ENCODE measurements at places on chromosomes 16 and 17.
A peak's percentile ranks its signal among the peaks of the same experiment; 100 is the strongest.

DNA sequence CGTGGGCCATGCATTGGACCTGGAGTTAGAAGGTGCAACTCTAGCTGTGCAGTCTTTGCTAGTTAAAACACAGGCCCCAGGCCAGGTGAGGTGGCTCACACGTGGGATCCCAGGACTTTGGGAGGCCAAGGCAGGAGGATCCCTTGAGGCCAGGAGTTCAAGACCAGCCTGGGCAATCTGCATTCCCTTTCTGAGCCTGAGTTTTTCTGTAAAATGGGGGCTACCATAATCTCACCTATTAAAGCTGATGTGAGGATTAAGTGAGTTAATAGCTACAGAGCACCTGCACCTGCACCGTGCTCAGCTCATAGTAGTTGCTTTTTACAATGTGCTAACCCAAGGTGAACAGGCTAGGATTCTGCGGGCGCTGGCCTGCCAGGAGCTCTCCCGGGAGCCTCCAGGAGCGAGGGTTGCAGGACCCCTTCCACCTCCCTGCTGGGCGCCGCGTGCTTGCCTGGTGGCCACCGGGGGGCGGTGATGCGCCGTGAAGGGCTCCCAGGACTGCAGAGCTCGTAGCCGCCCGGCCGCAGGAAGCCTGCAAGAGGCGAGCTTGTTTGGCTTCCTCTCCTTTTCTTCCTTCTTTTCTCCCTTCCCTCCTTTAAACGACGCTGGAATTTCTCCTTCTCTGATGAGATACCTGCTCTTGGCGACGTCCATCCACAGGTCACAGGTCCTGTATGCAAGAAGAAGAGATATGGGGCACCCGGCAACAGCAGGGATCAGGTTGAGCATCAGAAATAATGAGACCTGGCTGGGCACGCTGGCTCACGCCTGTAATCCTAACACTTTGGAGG is 51.3 kb downstream of the ZFP90 start:
- peak; percentile 29 for DNase-seq

- no peak for DNase-seq
Observed at GRCh38 chr17:43800736-43801135, 20.5 kb downstream of the CFAP97D1 start.

GRCh38 chr17:75364078-75364477 is 41.4 kb downstream of the GRB2 start:
- DNase-seq, result no peak

GRCh38 chr17:60231234-60231633 is 81.5 kb downstream of the CA4 start:
- DNase-seq, result no peak

All from T1000 (cell line).